ENCODE measurements at places on chromosomes 5 and 9. TPM values are rescaled to one million over a fixed set of nuclear protein-coding genes. Genes with fewer than 3 reads are reported as not detected.

GRCh38 chr9:33147416-33148169, 19.5 kb downstream of the B4GALT1 start:
- peak overlapping the region; percentile 59 for H3K4me3 ChIP-seq
- no peaks in the 10 kb centered on the region for H3K36me3 ChIP-seq
- no peak for DNase-seq
- no peaks in the 10 kb centered on the region for H3K27me3 ChIP-seq
- peaks cover 93% of the 10 kb centered on the region for H3K4me1 ChIP-seq
- peak overlapping the region; percentile 99 for H3K27ac ChIP-seq

Gene PCDHA9
- not detected for polyA plus RNA-seq

DNA sequence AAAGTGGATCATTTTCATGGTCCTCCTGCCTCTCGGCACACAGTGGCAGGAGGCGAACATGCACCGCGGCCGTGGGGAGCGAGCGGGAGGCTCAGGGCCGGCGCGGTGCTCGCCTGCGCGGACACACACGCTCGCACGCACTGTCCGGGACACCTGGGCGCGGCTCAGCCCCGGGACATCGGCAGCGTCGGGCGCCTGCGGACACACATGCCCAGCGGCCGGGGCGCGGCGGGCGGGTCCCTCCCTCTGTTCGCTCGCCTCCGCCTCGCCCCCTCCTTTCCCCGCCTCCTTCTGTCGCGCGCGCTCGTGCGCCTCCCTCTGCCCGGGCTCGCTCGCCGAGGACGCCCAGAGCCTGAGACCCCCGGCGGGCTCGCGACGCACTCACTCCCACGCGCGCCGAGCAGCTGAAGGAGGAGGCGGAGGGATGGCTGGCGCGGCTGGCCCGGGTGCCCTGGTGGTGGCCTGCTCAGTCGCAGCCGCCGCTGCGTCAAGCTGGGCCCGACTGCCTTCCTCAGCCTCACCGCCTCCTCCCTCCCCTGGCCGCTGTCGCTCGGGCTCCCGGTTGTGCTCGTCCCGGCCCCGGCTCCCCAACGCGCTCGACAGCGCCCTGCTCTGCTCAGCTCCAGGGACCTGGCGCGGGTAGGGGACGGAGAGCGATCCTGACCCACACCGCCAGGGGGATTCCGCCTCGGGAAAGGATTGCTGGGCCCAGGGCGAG, at the start of gene FRMD3:
Gene FRMD3, minus strand, starts transcription at position 230 of the 718 bp plus-strand sequence. Its CDS starts 170 bp downstream, at position 60.
- peak within 1 kb of the TSS; percentile 44 for H3K27ac ChIP-seq
- no peaks in the 10 kb centered on the region for H3K4me1 ChIP-seq
- DNase-seq, result no peak

Gene RASGEF1C
- polyA plus RNA-seq, result not detected

GRCh38 chr9:38395653-38396370, 3.3 kb downstream of the ALDH1B1 start:
- no peak overlapping the region for H3K4me3 ChIP-seq
- peaks cover 5% of the 10 kb centered on the region for H3K27me3 ChIP-seq
- peaks cover 17% of the 10 kb centered on the region for H3K4me1 ChIP-seq
- DNase-seq, result no peak

Gene FAM221B
- not detected for polyA plus RNA-seq

Gene PCDHGA4
- 0.14 TPM for polyA plus RNA-seq

Gene LHX3
- polyA plus RNA-seq, result not detected

GRCh38 chr5:137751869-137752491, 2.2 kb downstream of the HNRNPA0 start:
- DNase-seq, result peak; percentile 11
- peak overlapping the region; percentile 87 for H3K4me3 ChIP-seq
- peak overlapping the region; percentile 28 for H3K27ac ChIP-seq
- H3K36me3 ChIP-seq, result no peaks in the 10 kb centered on the region

Gene NMUR2
- not detected for polyA plus RNA-seq
